ENCODE measurements at places on chromosomes 12 and 14.

DNA sequence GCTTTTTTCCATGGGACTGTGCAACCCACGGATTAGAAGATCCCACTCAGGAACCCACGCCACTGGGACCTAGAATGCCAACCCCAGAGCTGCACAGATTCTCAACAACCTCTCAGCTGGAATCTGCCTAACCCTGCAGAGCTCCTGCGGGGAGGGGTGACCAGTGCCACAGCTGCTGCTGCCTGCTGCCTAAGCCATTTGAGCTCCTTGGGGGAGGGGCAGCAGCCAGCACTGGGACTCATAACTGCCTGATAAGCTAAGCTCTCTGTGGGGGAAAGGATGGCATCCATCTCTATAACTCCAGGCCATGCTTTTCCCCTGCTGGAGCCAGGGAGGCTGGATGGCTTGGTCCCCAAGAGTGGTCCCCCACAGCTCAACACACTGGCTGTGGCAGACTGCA is 182.8 kb downstream of the SLC5A8 start:
- no peak for DNase-seq

- no peak for DNase-seq
Observed at GRCh38 chr12:91423693-91424050, 241.1 kb upstream of the DCN start.

DNA sequence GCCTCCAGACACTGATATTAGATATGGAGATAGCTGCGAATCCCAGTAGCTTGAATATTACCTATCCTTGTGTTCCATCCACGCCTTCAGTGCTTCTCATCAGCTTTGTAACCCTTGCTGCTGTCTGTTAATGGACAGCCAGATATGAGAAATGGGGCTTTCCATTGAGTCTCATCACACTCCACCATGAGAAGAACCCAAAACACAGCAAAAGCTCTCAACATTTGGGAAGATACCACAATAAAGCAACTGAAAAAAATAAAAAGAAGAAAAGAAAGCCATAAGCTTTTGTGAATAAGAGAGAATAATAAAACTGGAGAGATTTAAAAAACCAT is 225.4 kb downstream of the GALC start:
- DNase-seq = no peak

GRCh38 chr12:15045451-15045850 is 72.6 kb downstream of the PDE6H start:
- DNase-seq = no peak

DNA sequence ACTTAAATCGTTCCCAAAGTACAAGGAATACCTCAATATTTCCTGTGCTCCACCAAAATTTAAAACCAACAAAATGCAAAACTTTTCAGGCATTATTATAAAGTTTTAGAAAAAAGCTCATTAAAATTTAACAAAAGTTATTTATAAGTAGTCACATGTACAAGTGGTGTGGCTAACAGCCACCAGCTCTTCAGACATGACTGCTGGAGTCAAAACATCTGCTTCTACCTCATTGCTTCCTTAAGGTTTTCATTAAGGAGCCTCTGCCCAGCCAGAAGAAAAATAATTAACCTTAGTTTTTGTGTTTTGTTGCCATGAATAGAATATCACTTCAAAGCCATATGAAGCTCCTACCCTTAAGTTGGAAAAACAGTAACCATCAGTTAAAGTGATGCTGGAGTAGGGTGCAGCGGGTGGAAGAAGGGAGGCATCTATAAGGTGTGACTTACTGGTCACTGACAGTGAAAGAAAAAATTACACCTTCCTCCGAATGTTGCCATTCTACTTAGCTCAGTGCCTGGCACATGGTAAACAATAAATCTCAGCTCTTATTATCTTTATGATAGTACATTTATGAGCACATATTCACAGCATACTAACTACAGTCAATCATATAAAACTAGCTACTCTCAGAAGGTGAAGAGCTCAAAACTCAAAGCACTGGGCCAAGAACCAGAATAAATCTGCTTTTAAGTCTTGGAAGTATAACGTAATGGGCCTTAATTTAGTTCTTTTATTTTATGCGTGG is 57.7 kb downstream of the GALC start:
- DNase-seq = no peak

- DNase-seq = no peak
Observed at GRCh38 chr12:2643576-2644135, 151.1 kb upstream of the FKBP4 start.

GRCh38 chr14:28406196-28406595 is 360.4 kb upstream of the FOXG1 start:
- DNase-seq = no peak

GRCh38 chr14:100063314-100063941 is 1.8 kb upstream of the EVL start:
- DNase-seq = no peak

- DNase-seq = no peak
Observed at GRCh38 chr14:20690848-20691640, 2.5 kb downstream of the ANG start.

DNA sequence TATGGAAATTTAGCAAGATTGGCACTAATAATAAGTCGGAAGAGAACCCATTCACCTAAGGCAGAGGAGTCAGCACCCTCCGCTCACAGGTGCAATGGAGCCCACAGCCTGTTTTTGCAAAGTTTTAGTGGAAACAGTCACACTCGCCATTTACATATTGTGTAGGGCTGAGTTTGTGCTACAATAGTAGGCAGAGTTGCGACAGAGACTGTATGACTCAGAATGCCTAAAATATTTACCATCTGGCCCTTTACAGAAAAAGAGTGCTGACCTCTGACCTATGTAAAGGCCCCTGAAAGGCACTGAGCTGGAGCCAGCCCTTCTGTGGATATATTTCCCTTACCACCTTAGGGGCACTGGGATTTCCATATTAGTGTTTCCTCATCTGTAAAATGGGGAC is 79.0 kb downstream of the PRIMA1 start:
- no peak for DNase-seq

DNA sequence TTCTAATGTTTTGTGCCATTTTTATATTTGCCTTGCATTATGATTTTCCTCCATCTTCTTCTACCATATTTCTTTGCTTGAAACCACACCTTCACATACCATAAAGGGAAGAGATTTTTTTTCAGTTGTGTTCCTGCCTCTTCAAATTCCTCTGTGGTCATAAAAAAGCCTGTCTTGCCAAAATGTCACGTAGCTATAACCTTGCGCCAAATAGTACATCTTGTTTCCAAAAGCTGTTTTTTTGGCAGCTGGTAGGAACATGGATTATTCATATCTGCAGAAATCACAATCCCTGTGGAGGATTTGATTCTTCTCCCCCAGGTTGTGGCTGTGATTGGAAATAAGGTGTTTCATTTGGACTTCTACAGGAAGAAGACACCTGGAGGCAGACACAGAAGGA is 133.6 kb upstream of the SLC35F4 start:
- DNase-seq = no peak

GRCh38 chr12:26726956-26727355 is 106.0 kb downstream of the ITPR2 start:
- no peak for DNase-seq

- peak; percentile 52 for DNase-seq
Observed at GRCh38 chr12:105705765-105706164, 375.3 kb downstream of the C12orf75 start.

DNA sequence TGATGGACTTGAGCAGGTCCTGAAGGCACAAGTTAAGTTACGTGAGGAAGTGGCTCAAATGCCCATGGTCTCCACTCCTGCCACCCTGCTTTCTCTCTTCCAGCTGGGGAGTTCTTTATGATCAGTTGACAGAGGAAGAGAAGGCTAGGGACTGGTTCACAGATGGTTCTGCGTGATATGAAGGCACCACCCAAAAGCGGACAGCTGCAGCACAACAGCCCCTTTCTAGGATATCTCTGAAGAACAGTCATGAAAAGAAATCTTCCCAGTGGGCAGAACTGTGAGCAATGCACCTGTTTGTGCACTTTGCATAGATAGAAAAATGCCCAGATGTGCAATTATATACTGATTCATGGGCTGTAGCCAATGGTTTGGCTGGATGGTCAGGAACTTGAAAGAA is 162.4 kb upstream of the FSCB start:
- no peak for DNase-seq

DNA sequence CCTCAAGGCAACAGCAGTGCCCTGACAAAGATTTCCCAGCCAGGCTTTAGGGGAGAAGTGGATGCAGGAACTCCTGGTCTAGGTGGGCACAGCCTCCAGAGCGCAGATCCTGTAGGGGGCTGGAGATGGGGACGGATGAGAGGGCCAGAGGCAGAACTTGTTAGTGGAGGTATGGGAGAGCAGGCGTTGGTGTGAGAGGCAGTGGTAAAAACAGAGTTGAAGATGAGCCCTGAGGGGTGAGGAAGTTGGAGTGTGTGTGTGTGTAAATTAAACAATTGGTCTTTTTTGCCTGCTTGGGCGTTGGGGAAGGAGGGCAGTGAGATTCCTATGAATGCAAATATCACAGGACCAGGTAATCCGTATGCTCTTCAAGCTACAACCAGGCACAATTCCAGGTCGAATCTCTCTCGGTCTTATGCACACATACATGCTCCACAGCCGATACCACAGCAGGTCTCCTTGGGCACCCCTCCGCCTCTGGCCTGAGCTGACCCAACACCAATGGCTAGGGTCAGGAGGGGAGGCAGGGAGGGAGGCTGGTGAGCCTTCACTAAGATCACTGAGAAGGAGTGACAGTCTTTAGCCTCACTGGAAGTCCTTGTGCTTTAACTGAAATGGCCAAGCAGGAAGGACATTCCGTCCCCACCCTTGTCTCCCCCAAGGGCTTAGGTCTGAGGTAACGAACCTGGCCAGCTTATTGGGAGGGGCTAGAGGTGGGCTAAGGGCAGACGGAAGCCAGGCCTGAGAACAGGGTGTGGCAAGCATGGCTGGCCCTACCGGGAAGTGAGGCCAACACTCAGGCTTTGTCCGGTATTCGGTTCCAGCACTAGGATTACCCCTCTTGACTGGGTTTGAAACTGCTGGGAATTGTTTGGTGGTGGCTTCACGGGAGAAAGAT is 1.5 kb upstream of the KRT7 start:
- no peak for DNase-seq

All from left lobe of liver (tissue), 2 donors.